Lower leg skin (tissue), 4 donors: ENCODE measurements at places on chromosomes 3 and 15.

GRCh38 chr3:169512991-169513390, 150.5 kb downstream of the MECOM start:
- DNase-seq, result no peak

DNA sequence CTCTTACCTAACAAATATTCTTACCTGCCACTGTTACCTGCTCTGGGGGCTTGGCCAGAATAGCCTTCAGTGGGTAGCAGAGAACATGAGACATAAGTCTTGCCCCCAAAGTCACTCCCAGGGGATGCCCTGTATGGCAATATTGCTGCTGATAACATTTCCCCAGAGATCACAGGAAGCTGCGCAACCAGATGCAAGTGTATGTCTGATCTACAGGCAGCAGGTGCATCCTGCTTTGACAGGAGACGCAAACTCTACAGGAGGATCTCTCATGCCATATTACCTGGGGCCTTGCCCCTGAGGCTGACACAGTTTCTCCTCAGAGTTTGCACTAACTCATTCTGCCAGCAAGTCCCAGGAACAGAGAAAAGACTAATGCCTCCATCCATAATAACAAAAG, 174.4 kb upstream of the LPP start:
- DNase-seq, result no peak

DNA sequence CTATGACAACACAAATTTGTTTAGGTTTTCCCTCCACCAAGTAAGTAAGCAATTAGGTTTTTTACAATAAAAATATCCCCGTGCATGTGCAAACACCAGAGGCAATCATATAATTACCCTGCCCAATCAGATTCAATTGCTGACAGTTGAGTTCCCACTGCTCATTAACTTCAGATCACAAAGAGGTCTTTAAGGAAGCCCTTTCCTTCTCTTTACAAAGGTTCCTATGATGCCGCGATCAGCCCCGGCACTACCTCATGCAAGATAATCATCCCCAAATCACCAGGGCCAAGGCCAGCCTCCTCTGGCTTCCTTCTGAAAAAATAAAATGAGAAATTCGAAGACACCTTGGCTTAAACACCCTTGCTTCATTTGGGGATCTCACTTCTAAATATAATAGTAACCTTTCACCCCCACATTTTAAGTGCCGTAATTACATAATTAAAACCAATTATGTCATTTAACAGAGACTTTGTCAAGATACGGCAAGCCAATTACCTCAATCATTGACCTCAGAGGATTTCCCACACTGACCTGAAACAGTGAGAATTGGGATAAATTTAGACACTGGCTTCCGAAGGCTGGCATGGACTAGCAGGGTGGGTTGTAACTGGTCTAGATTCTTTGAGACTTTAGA, 121.3 kb upstream of the WNT5A start:
- DNase-seq, result no peak

DNA sequence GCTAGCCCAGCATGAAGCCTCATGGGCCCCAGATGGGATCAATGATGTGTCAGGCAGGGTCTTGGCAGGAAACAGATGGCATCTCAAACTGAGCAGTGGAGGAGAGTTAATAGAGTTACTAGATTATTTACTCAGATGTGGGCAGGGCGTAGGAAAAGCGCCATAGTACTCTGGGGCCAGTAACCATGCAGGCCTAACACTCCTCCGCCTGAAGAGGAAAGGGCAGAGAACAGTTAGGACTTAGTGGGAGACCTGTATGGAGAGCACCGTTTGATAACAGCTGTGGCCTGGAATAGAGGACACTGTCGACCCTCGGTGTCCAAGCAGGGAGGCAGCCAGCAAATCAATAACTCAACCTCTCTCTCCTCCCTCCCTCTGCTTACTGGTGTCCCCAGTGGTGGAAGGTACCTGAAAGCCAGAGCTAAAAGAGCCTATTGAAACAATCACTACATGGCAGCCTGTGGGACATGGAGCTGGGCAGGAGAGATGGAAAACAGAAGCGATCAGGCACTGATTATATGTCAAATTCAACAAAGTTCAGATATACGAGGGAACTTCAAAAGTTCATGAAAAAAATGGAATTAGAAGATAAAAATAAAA, 111.4 kb upstream of the CCNL1 start:
- DNase-seq, result no peak

- no peak for DNase-seq
Measured at GRCh38 chr15:62760538-62760937, 282.0 kb upstream of the TPM1 start.

DNA sequence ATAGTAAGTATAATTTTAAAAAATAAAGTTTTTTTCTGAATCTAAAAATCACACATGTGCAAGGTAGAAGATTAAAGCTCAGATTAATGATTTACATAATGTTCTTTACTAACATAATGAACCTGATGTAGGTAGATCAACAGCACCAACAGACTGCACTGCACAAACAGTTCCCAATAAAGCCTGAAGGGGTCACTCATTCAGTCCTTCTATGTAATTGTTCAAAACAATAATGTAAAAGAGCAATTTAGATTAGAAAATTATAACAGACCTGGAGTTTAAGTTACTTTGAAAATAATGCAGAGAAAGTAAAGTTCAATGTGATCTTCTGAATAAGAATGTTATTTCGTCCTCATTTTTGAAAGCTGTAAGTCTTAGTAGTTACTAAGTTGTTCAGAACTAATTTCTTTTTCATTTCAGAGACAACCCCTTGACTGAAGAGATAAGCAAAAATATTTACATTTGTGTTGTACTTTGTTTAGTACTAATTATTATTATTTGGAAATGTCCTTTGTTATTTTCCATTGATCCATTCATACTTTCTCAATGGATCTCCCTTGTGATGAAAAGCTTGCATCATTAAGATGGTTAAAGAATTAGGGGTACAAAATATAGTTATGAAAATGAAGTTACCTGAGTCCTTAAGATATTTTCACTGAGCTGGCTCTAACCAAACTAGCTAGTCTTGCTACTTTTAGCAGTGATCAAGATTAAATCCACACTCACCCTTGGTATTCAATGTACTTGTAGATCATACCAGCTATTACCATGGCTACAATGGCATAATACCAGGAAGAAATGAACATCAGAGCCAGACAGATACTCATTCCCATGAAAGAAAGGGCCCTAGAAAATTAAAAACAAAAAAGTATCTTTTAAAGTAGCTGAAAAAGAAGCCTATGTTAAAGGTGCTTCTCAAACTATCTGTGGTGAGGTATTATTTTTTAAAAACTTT, 16.8 kb downstream of the EMC4 start:
- DNase-seq, result no peak

DNA sequence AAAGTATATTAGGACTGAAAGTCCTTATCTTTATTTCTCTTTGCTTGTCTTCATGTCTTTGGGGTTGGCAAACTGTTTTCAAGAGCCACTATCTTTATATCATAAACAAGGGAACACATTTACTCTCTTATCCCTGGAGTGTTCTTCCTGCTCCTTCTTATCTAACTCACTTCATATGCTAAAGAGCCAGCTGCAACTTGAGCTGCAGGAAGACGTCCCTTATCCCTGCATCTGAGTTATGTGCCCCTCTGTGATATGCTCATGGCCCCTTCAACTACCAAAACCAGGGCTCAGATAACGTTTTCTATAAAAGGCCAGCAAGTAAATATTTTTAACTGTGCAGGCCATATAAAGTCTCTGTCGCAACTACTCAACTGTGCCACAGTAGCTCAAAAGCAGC, 137.0 kb upstream of the CRBN start:
- DNase-seq, result no peak

GRCh38 chr3:187398955-187399354, 30.8 kb downstream of the RTP4 start:
- no peak for DNase-seq

DNA sequence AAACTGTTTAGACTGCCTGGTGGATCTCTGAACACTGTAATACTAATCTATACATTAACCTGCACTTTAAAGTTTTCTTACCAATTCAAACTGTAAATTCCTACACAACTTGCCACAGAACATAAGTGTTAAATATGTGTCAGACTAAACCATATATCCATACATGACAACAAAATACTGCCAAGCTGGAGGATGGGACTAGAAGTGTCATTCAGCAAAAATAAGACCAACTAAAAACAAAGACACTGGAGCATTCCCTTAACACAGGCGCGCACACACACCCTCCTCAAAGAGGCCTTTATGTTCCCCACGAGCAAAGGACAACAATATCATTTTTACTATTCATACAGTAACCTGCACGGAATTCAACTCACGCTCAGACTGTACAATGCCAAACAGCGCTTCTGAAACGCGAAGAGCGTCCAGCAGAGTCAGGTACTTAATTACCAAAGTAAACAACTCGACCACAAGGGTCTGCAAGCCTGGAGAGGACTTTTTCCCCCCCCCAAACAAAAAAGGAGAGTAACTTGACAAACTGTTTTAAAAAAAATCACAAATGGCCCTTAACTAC, 1.1 kb downstream of the DCUN1D1 start:
- DNase-seq, result no peak

- no peak for DNase-seq
Measured at GRCh38 chr15:62938825-62939224, 103.7 kb upstream of the TPM1 start.

DNA sequence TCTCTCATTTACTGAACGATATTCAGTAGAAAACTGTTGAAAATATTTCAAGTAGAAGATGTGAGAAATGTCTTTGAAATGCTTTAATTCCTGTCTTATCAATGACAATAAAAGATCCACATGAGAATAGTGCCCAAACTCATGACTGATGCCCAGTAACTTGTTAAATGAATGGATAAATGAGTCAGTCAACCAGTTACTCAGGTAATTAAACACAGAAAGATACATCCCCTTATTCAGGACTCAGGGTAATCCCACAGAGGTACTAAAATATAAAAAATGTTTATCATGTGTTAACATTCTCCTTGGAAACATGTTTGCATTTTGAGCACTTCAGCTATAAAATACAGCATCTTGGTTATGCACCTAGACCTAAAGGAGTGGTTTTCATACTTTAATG, 169.5 kb downstream of the MBNL1 start:
- no peak for DNase-seq

DNA sequence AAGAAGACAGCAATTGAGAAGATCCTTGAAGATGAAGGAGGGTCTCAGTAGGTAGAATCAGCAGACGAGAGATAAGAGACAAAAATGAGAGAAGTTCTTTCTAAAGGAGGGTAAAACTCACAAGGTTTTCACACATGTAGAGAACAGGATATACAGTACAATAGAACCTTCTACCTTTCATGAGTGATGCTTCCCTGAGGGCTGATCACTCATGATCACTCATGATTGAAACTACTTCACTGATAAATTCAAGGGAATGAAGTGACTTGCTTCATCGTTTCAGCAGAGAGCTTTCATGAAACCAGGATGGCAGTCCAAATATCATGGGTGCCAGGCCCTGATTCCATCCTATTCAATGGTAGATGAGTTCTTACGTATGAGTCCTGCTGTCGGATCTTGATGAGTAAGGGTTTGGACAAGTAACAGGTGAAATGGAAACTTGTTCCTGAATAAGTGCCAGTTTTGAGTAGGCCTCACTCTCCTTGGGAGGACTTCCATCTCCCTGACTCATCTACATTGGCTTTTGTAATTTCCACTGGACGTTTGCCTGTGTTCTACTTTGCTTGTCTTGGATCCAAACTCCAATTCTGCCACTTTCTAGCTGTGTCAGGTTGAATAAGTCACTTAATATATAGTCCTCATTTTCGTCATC, 9.6 kb upstream of the CLDN16 start:
- no peak for DNase-seq

GRCh38 chr3:6605227-6605626, 255.7 kb upstream of the GRM7 start:
- DNase-seq, result no peak

DNA sequence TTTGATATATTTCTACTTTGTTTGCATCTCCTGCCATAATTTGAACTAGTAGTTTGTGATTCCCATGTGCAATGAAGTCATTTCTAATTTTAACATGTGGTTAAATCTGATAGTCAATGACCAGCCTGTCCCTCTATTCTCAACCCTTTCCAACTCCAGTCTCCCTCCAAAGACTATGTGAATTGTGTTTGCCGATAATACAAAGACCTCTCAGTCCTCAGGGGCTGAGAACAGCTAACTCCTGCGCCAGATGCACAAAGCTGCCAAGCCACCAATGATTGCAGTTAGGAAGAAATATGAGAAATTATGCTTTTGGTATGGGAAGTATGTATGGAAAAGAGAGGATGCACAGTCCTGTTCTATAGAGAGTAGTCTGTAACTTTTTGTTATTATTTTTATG, 54.0 kb downstream of the KCNH8 start:
- no peak for DNase-seq

GRCh38 chr3:63462732-63463131, 184.6 kb downstream of the SYNPR start:
- DNase-seq, result no peak

- no peak for DNase-seq
Measured at GRCh38 chr3:187624588-187624987, 45.6 kb downstream of the SST start.

GRCh38 chr15:59561547-59561946, 50.0 kb upstream of the GCNT3 start:
- no peak for DNase-seq

DNA sequence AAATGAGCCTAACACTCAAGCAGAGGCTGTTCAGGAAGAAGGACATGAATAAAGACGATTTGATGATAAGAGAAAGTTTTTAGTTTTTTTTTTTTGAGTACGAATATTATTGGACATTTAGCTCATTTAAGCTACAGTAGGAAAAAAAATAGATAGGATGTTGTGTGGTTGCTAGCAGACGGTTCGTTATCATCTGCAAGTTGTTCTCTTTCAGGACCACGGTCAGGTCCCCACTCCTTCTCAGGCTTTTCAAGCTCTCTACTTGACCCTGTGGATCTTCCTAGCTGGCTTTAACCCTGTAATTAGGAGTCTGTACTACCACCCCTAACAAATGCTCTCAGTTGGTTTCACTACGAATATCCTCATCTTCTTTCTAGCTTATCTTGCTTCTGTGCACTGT, 1.1 kb downstream of the KCNH8 start:
- DNase-seq, result no peak

GRCh38 chr15:90465140-90465929, 64.4 kb upstream of the CRTC3 start:
- no peak for DNase-seq

DNA sequence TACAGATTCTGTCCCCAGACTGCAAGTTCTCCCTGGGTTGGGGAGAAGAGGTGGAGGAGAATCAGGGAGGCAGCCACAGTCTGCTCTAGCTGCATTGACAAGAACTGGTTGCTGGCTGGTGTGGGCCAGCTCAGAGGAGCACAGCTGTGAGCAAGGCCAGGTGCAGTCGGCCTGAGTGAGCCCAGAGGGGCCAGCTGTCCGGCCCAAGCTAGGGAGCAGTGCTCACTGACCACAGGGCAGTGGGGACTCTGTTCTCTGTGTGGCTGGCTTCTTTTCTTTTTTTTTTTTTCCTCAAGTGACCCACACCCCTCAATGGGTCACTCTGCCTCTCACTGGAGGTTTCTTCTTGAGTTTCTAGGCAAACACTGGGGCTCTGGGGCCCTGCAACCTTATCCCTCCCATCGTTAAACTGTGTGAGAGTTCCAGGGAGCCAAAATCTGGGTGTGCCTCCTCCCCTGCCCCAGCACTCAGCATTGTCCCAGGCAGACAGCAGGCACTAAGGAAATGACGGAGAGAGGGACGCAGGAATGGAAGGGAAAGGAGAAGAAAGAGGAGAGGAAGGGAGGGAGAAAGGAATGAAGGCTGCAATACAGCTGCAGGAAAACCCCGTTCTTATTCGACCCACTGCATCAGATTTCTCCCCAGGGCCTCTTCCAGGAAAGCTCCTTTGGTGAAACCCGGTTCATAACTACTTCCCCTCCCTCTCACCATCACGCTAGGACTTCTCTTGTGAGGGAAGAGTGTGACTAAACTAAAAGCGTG, 37.7 kb upstream of the HES1 start:
- DNase-seq, result no peak

GRCh38 chr15:81098349-81098748, 35.7 kb upstream of the CFAP161 start:
- DNase-seq, result no peak
